ENCODE measurements at places on chromosomes 2 and 18. TPM values are rescaled to one million over a fixed set of nuclear protein-coding genes. Genes with fewer than 3 reads are reported as not detected.

Gene MATN3
- total RNA-seq = 1.8 TPM

DNA sequence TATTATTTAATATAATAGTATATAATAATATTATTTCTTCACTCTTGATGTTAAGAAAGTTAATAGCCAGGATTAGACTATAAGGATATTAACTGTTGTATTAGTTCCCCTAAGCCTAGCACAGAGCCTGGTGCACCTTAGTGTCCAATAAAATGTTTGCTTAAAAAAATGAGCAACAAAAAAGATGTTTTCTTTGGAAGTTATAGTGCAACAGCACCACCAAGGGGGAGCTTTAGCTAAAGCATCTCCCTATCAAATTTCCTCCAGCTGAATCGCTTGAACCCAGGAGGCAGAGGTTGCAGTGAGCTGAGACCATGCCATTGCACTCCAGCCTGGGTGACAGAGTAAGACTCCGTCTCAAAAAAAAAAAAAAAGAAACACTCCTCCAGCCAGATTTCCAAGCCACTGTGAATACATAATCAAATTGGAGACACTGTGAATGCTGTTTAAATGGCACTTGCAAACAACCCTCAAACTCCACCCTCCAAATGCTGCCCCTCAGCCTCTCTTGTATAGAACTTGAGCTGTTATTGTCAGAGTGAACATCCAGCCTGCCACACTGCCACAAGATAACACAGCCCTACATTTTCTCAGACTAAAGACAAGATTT is 221.9 kb downstream of the DYM start:
- no peaks in the 10 kb centered on the region for H3K27me3 ChIP-seq
- H3K36me3 ChIP-seq = no peaks in the 10 kb centered on the region
- H3K4me1 ChIP-seq = no peaks in the 10 kb centered on the region
- H3K4me3 ChIP-seq = no peak overlapping the region
- no peak for DNase-seq

Gene DYSF
- 21.3 TPM for total RNA-seq

DNA sequence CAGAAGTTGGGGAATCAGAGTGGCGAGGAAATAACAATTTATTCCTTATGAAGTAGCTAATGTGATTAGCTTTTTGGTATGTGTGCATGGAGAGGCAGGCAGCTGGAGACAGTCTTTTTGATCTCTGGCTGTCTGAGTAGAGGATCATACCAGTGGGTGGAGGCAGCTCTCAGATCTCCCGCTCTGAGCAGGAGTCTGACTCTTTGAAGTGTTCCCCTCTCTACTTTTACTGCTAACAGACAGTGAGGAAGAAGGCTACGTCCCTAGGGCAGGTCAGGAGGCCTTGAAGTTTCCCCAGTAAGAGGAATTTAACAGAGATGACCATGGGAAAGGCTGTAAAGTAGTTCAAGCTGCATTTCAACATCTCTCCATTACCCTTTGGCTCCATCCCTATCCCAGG is 111.9 kb upstream of the REG3A start:
- H3K4me3 ChIP-seq = no peak overlapping the region
- H3K4me1 ChIP-seq = no peaks in the 10 kb centered on the region
- H3K27me3 ChIP-seq = no peaks in the 10 kb centered on the region
- H3K27ac ChIP-seq = no peak overlapping the region
- DNase-seq = no peak

DNA sequence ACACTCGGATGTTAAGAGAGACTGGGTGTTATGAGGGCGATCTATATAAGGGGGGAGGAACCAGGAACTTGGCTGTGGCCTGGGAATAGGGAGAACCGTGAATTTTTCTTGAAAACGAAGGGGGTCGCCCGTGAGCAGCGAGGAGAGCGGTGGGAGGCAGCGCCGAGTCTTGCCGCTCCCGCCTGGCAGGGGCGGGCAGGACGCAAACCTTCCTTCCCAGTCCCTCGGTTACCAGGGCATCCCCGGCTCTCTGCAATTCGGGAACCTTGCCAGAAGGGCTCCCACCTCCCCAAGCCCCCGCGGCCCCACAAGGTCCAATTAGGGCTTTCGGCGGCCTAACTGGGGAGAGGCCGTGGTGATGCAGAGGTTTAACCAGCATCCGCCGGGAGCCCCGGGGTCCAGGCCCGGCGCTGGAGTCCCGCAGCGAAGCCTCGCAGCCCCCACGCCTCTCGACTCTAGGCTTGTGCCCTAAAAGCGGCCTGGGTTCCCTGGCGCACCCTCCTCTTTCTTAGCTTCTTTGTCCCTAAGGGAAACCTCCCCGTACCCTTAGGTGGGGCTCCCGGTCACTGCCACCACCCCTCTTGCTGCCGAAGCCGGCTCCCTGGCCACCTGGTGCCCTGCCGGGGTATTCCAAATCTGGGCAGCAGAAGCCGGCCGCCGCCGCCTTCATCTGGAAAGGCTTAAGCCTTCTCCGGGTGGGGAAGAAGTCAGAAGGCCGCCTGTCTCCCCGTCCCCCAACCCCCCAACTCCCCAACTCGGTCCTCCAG is 680 bp upstream of the FHOD3 start:
- peak overlapping the region; percentile 59 for H3K4me3 ChIP-seq
- no peaks in the 10 kb centered on the region for H3K27me3 ChIP-seq
- peak; percentile 82 for DNase-seq

GRCh38 chr2:86311879-86312278 is 25.5 kb downstream of the REEP1 start:
- no peaks in the 10 kb centered on the region for H3K36me3 ChIP-seq
- no peaks in the 10 kb centered on the region for H3K27me3 ChIP-seq
- no peak overlapping the region for H3K27ac ChIP-seq
- no peak for DNase-seq
- H3K4me1 ChIP-seq = no peaks in the 10 kb centered on the region

DNA sequence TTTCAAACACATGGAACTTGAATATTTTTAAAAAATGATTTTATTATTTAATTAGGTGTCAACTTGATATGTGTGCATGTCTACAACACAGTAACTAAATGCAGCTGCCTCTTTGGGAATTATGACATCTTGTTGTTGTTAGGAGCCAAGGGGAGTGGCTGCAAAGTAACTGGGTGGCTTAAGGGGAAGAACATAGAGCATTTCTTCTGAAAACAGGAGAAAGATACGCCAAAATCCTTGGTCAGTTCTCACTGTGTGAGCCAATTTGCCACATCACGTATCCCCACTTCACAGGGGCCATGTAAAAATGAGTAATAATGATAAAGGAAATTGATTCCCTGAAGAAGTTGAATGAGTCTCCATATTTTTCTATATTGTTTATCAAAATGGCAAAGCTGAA is 309.8 kb upstream of the COL3A1 start:
- no peak overlapping the region for H3K4me3 ChIP-seq
- H3K36me3 ChIP-seq = no peaks in the 10 kb centered on the region
- H3K27me3 ChIP-seq = no peaks in the 10 kb centered on the region
- H3K4me1 ChIP-seq = no peaks in the 10 kb centered on the region

DNA sequence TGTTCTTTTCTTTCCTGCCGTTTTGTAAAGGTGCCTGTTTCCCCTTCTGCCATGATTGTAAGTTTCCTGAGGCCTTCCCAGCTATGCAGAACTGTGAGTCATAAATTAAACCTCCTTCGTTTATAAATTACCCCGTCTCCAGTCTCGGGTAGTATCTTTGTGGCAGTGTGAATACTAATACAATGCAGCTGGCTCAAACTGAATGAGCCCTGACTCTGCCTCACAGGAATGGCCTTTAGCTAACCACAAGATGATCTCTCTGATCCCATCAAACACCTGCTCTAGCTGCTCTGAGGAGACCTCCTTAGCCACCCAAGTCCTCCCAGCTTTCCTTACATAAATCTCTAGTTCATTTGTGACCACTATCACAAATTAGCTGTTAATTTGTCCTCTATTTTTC is 41.5 kb upstream of the CAB39 start:
- H3K4me1 ChIP-seq = no peaks in the 10 kb centered on the region
- DNase-seq = no peak
- H3K36me3 ChIP-seq = no peaks in the 10 kb centered on the region
- H3K4me3 ChIP-seq = no peak overlapping the region
